Stimulated activated CD4-positive, alpha-beta T cell treated with anti-CD3 and anti-CD28 coated beads, Interleukin-1b, Interleukin-23, amount 100 ng/mL, for 4 hours (primary cell): ENCODE measurements at places on chromosomes 7 and 10.

DNA sequence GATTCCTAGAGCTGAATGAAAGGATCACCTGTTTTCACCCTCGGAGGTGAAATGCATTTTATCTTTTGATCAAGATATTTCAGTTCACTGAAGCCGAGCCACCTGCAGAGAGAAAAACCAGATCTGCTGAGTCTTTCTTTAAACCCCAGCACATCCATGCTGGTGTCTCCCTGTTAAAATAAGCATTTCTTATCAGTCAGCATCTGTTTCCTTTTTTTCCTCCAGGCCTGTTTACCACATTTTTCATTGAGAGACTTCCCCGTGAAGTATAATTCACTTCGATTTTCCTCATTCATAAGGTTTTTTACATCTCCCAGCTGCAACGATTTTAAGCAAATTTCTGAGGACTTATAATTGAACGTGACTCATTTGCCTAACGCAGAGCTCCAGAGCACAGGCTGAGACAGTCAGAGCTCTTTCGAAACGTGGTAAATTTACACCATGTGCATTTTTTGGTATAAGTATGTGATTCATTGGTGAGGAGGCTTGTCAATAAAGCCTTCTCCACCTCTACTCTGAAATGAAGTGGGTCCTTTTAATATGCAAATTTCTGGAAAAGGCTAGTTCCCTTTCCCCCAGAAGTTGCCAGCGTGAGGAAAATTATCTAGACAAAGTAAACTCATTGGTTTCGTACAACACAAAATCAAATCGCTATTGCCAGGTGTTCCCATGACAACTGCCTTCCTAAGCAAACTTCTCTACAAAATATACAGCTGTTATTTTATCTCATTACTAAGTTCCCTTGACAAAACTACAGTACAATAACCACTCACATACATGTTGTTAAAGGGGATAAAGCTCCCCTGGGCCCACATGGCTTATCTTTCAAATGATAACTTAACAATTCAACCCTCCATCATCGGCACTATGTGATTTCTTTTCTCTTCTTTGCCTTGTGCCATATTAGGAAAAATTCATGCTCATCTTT lies 374.8 kb upstream of the AKR1E2 start:
- DNase-seq = no peak

- no peak for DNase-seq
These were observed 15.6 kb downstream of the COBL start for GRCh38 chr7:51300762-51301674.

DNA sequence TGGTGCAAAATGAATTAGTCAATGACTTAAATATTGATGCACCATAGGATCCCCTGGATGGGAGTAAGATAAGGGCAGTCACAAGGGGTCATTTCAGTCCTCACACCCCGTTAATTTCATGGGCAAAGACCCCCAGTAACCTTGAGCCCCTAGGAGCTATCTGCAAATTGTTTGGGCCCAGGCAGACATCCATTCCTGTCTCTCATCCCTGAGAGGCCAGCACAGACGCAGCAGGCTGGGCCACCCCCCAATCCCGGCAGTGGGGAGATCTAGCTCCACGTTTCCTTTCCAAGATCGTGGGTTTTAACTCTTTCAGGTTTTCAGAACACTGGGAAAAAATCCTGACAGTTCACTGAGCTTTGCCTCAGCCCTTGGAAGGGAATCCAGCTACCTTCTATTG lies 40.1 kb downstream of the PNLIPRP2 start:
- no peak for DNase-seq

DNA sequence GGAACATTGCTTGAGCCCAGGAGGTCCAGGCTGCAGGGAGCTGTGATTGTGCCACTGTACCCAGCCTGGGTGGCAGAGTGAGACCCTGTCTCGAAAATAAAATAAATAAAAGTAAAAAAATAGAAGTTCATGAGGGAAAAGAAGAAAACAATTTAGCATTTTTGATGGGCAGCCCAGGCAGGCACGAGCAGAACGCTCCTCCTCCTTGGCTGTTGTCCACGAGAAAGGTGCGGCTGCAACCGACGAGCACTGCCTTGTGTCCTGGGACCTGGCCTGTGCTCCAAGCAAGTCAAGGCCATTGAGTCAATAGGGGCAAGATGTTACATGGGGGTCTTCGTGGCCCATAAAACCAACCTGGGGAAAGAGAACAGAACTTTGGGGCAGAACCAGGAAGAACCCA lies 25.6 kb downstream of the EBF3 start:
- DNase-seq = no peak

DNA sequence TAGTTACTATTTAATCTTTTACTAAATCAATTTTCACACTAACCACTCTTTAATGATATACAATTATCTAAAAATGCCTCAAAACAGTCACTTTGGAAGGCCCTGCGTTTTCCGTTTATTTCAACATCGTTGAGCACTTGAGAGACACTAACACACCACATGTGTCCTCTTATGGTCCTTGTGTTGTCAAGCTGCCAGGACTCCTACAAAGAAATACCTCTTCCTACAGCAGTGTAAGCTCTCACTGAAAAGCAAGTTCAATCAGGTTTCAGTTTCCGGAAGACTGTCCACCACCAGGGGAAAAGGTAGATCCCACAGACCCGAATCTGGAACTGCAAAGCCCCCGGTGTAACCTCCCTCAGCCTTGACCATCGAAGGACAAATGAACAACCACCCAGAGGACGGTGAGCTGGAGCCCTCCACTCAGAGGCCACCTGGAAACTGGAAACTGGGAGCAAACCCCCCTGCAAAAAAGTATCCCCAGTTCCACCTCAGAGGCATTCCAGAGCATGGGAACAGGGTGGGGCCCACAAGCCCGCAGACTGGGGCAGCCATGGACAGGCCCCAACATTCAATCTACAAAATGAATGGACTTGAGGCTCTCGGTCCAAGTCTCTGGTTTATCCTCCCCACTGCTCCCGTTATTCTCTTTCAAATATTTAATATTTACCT lies 37.6 kb downstream of the KCNH2 start:
- DNase-seq = no peak

DNA sequence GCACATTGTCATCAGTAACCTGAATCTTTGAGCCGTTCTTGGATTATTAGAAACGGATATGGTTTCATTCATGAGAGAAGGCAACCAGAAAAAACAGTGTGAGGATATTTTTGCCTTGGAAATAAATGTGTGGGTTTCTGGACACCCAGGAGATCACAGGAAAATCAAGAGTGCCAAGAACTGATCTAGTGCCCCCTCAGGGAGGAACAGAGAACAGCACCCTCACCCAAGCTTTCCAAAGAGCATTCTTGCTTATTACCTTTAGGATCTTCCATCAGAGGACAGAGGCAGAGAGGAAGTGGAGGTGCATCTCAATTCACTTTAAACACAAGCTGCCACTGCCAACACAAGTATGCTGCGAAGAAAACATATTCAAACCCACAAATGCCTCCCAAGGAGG lies 851.5 kb upstream of the COBL start:
- no peak for DNase-seq

DNA sequence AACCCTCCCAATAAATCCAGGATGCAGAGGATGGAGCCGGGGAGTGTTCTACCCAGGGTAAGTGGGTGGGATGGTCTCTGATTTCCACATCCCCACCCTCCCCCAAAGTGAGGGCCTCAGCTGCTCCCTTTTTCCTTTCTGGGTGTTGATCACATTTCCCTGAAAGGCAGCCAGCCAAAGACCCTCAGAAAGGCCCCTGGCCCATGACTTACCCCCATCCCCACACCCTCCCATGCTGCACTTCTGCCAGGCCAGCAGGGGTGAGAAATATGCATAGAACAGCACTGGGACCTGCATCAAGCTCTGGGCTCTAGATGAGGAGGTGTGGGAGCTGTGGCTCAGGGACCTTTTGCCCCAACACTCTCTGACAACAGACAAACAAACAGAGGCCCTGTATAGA lies 927.3 kb upstream of the ZNF722 start:
- no peak for DNase-seq

GRCh38 chr7:81111358-81111757 lies 192.5 kb upstream of the SEMA3C start:
- DNase-seq = no peak

DNA sequence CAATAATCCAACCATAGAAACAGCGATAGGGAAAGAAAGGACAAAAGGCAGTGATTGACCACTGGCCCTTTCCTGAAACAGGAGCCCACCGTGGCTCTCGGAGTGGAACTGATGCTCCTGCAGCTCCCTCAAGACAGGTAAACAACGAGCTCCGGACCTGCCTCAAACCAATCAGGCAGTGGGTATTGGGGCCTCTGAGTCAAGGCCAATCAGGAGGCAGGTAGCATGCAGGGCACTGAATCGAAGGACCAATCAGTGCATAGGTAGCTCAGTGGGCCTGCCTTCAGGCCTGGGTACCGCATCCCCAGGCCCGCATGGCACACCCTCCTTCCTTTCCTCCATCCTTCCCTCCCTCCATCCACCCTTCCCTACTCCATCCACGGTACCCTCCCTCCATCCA lies 425.1 kb upstream of the MGMT start:
- no peak for DNase-seq

GRCh38 chr10:132632091-132632561 lies 94.5 kb downstream of the INPP5A start:
- DNase-seq = no peak

DNA sequence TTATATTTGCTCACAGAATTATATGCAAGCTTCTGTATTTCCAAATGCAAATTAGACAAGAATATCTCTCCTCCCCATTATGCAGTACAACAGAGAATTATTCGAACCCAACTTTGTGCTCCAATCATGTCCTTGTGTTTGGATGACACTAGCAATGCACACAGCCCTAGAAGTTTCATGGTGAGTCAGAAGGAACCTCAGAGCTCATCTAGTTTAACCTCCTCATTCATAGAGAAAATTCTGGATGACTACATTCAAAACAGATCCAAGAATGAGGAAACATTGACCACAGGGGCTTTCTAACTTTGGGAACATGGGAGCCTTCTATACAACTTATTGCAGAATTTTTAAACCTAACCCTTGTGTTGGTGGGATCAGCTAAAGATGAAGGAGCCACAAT lies 12.8 kb upstream of the ARID5B start:
- DNase-seq = no peak

DNA sequence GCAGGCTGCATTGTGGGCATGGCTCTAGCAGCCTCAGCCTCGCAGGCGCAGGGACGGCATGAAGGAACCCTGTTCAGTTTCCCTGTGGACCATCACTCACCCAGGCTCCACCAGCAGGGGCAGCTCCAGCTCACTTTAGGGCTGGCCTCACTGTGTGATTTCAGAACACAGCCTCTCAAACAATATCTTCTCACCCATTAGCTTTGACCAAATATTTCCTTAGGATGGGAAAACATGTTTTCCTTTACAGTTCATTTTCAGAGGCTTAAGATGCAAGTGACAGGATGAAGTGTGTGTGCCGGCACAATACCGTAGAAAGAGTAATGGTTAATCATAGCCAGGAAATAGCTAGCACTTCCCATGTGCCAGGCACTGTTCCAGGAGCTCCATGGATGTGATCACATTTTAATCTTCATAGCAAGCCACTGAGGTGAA lies 58.2 kb downstream of the LANCL2 start:
- no peak for DNase-seq

DNA sequence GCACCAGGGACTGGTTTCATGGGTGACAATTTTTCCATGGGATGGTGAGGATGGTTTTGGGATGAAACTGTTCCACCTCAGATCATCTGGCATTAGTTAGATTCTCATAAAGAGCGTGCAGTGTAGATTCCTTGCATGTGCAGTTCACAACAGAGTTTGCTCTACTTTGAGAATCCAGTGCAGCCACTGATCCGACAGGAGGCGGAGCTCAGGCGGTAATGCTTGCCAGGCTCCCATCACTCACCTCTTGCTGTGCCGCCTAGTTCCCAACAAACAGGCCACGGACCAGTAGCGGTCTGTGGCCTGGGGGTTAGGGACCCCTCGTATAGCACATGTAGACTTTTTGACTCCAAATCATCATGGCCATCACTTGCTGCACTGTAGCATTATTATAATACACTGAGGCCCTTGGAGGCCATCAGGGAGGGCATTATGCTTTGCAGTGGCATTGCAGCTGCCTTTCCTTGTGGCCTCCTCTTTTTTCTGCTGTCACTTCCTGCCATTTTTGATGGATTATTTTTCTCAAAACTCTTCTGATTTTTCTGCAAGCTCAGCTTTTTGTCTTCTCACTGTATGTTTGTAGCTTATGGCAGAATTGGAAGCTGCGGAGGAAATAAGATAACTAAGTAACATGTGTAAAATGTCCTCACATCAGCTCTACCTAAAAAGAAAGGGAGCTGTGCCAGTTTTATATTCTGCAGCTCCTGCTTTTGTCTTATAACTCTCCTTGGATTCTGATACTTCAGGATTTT lies 18.5 kb downstream of the CSGALNACT2 start:
- DNase-seq = no peak

GRCh38 chr7:135714534-135715009 lies 13.4 kb downstream of the SLC13A4 start:
- no peak for DNase-seq

DNA sequence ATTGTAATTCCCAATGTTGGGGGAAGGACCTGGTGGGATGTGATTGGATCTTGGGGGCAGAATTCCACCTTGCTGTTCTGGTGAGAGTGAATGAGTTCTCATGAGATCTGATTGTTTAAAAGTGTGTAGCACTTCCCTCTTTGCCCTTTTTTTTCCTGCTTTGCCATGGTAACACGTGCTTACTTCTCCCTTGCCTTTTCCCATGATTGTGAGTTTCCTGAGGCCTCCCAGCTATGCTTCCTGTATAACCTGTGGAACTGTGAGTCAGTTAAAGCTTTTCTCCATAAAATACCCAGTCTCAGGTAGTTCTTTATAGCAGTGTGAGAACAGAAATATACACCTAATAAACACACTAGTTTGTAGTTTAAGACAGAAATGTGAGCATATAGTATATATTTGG lies 166.8 kb upstream of the MAGI2 start:
- DNase-seq = no peak

DNA sequence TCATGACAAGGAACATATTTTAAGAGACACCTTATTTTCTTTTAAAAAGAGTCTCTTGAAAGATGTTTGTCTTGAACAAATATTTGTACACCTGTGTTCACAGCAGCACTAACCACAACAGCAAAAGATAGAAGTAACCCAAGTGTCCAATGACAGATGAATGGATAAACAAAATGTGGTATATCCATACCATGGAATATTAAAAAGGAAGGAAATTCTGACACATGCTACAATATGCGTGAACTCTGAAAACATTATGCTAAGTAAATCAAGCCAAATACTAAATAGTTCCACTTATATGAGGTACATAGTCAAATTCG lies 17.8 kb downstream of the SGMS1 start:
- DNase-seq = no peak

GRCh38 chr10:103798511-103798910 lies 56.9 kb downstream of the SH3PXD2A start:
- no peak for DNase-seq

- no peak for DNase-seq
These were observed 89.1 kb upstream of the NANOS1 start for GRCh38 chr10:118940386-118940785.

DNA sequence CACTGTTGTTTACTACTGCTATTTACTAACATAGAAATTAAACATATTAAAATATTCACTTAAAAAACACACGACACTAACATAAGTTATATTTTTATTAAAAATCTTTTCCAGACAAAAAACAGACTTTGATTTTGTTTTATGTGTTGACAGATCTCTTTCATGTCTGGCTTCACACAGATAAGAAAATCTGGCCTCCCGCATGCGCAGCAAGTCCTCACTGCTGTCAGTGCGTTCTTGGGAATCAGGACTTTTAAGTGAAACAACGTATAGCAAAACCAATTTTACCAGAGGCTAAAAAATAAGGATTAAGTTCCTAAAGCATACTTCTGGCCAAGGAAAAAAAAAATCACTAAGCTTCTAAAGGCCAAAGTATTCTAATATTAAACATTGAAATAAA lies 1.2 kb upstream of the IDI1 start:
- no peak for DNase-seq
